ENCODE measurements at places on chromosomes 12 and 14. TPM values are rescaled to one million over a fixed set of nuclear protein-coding genes. Genes with fewer than 3 reads are reported as not detected.

The TEX52 gene
- 0.20 TPM for total RNA-seq

DNA sequence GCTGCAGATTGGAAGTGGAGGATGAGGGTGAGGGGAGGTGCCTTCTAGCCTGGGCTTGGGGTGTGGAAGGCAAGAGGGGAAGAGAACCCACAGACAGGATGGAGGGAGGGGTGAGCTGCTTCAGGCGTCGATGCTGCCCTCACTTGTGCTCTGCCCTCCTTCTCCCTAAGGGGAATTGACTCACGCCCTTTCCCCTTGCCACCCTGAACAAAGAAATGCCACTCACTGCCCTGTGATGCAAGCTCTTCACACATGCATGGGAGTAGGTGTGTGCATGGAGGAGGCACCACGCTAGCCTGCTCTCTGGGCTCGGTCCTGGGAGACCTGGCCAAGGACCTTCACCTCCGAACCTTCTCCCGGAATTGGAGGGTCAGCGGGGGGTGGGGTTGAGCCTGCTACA, 35.7 kb upstream of the PRMT8 start:
- H3K4me3 ChIP-seq: no peak overlapping the region
- peaks cover 1% of the 10 kb centered on the region for H3K4me1 ChIP-seq
- H3K36me3 ChIP-seq: no peaks in the 10 kb centered on the region
- peaks cover 22% of the 10 kb centered on the region for H3K27me3 ChIP-seq
- DNase-seq: no peak
- no peak overlapping the region for H3K27ac ChIP-seq

DNA sequence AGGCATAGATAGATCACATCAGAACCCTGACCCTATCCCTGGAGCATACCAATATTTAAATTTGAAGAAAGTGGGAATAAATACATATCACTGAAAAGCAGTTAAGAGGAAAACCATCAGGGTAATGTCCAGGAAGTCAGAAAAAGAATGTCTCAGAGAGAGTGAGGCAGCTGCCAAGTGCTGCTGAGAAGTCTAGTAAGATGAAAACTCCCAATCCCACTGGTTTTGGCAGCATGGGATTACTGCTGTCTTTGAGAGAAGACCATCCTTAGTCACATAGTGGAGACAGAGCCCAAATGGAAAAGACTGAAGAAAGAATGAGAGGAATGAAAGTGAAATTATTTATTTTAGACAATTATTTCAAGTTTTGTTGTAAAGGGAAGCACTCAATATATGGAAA, 11.5 kb upstream of the TSPAN8 start:
- H3K36me3 ChIP-seq: no peaks in the 10 kb centered on the region
- no peak overlapping the region for H3K4me3 ChIP-seq
- DNase-seq: no peak
- no peak overlapping the region for H3K27ac ChIP-seq

- H3K27me3 ChIP-seq: peaks cover 11% of the 10 kb centered on the region
- no peak overlapping the region for H3K4me3 ChIP-seq
- H3K4me1 ChIP-seq: no peaks in the 10 kb centered on the region
- no peak overlapping the region for H3K27ac ChIP-seq
- DNase-seq: peak; percentile 17
These were observed 169.5 kb upstream of the RTL1 start for GRCh38 chr14:101072945-101073597.

GRCh38 chr14:101062601-101063000, 159.1 kb upstream of the RTL1 start:
- H3K4me3 ChIP-seq: no peak overlapping the region
- no peaks in the 10 kb centered on the region for H3K36me3 ChIP-seq
- H3K27ac ChIP-seq: no peak overlapping the region
- no peaks in the 10 kb centered on the region for H3K4me1 ChIP-seq
- DNase-seq: no peak
- no peaks in the 10 kb centered on the region for H3K27me3 ChIP-seq
